KG1 (cell line): ENCODE measurements at places on chromosomes 12 and 14.

DNA sequence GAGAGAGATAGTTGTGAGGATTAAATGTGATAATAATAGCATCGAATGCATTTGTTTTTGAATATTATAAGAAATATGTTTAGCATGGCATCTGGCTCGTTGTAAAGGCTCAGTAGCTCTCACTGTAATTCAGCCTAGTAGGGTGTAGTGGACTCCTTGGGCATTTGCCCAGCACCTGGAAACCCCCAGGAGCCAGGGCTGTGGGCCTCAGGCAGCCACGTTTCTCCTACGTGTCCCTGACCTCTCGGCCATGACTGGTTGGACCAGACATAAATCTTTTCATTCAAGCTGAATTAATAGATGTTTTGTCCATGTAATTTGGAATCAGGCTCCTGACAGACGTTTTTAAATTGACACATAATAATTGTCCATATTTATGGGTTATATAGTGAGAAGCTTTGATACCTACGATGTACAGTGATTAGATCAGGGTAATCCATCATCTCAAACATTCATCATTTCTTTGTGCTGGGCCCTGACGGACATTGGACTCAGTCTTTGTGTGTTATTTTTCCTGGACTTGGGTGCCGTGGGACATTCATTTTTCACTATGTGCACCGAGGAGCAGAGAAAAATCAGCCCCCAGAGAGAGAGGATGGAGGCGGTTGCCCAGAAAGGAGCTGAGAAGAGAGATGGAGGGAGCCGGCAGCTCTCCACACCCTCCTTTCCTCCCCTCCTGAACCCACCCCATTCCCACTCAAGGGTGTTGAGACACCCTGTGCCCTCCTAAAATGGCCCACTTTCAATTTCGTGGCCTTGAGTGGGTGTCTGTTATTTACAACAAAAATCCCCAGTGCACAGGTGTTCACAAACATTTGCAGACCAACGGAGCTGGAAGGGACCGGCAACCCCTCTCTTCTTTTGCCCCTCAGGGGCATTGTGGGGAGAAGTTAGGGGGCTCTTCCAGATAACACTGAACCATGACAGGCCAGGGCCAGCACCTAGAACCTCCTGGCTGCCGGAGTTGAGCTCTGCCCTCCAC, 296.4 kb downstream of the DPF3 start:
- no peak for DNase-seq

DNA sequence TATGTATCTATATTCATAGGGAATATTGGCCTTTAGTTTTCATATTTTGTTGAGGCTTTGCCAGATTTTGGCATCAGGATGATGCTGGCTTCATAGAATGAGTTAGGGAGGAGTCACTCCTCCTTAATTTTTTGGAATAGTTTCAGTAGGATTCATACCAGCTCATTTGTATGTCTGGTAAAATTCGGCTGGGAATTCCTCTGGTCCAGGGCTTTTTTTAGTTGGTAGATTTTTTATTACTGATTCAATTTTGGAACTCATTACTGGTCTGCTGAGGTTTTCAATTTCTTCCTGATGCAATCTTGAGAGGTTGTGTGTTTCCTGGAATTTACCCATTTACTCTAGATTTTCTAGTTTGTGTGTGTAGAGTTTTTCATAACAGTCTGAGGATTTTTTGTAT, 175.2 kb downstream of the EPS8 start:
- DNase-seq, result no peak

GRCh38 chr12:57741844-57742738, 2.7 kb upstream of the TSPAN31 start:
- DNase-seq, result no peak

- DNase-seq, result no peak
Measured at GRCh38 chr14:32476532-32476931, 147.4 kb downstream of the AKAP6 start.

DNA sequence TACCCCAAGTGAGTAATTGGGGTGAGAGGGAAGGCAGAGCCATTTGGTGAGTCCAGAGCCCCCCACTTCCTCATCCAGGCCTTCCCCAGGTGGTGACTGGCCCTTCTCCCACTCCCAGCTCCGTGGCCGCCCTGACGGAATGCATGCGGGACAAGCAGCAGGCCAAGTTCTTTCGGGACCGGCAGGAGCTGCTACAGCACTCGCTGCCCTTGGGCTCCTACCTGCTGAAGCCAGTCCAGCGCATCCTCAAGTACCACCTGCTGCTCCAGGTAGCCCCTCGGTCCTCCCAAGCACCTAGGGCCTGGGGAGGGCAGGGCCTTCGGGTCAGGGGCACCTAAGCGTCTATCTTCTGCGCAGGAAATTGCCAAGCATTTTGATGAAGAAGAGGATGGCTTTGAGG, 26.5 kb downstream of the PLEKHG3 start:
- no peak for DNase-seq

DNA sequence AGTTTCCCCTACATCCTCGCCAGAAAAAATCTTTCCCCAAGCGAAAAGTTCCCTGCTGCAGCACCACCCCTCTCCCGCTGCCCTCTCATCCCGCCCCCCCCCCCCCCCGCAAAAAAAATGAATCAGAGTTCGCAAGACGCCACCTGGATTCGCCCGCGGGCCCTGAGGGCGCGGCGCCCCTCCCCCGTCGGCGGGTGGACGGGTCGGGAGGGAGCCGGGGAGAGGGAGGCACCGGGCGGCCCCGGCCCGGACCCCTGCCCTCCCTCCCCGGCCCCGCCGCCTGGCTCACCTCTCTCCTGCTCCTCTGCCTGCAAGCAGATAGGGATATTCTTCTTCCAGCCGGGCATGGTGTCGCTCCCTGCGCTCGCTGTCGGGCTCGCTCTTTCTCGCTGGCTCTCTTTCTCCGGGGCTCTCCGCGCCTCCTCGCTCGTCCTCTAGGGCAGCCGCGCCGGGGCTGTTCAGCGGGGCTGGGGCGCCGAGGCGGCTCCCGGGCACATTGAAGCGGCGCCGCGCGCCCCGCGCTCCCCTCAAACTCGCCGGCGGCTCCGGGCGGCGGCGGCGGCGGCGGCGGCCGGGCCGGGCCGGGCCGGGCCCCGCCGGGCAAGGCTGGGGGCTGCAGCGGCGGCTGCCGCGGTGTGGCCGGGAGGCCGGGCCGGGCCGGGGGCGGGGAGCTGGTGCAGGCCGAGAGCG, 200.3 kb upstream of the CAND1 start:
- no peak for DNase-seq

DNA sequence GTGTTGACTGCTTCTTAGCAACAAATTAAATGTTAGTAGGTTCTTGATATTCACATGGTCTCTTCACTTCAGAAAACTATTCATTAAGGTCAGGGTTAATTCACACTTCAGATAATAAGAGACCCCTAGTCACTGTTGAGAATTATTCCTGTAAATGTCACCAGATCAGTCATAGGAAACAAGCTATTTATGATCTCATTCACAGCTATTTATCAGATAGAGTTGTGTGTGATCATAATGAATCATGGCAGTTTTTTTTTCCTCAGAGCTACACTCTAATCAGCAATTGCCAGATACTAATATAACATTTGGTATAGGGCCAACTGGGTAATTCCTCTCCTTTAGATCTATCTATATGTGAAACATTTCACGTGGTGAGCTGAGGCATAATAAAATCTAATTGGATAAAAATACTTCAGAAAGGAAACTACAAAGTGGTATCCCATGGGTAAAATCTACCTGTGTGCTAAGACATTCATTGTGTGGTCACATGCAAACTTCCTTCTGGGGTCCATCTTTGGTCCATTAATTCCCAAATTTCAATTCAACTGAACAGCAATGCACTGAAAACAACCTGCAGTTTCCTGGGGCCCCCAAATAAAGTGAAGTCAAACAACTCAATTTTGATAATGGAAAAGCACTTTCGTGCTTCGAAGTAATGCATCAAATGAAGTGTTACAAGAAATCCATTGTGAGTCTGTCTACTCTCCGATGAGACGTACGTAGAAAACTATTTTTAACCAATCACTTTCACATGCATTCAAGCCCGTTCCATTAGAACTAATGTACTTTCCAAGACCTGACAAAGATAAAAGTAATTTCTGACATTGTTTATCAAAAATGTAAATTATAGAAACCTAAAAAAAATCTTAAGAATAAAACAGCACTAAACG, 197.0 kb downstream of the ACSS3 start:
- DNase-seq, result no peak

DNA sequence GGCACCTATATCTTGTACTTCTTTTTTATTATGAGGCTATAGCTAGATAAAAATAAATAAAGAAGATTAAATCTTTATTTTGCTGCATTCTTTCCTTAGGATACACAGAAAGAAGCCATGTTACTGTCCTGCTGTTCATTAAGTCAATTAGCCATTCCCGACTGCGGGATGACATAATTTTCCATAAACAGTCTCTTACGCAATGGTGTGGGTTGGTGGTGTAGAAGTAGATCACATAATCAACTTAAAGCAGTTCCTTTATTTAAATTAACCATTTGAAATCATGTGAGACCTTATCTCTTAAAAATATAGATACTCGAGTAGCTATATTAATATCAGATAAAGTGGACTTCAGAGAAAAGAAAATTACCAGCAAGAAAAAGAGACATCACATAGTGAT, 40.2 kb downstream of the TAOK3 start:
- DNase-seq, result no peak

DNA sequence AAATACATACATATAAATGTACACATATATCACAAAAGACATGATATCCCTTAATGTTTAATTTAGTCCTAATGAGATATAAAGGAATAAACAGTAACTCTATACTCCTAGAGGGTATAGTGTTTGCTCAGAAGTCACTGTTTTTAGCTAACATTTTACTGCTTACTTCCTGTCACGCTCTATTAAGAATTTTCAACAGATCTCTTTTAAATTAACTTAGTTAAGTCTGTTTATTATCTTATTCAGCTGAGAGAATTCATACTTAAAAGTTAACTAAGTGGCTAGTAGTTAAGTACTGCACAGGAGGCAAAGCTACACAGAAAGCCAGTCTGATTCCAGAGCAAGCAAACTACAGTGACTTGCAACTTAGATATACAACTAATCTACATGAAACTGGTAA, 39.9 kb downstream of the GXYLT1 start:
- DNase-seq, result no peak

DNA sequence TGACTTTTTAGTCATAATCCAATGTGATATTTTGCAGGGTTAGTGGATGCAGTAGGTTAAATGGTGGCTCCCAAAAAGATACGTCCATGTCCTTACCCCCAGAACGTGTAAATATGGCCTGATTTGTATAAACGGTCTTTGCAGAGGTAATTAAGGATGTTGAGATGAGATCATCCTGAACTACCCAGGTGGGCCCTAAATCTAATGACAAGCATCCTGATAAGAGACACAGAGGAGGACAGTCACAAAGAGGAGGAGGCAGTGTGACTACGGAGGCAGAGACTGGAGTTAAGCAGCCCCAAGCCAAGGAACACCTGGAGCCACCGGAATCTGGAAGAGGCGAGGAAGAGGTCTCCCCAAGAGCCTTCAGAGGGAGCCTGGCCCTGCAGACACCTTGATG, 293.4 kb downstream of the ZFP36L1 start:
- DNase-seq, result no peak

DNA sequence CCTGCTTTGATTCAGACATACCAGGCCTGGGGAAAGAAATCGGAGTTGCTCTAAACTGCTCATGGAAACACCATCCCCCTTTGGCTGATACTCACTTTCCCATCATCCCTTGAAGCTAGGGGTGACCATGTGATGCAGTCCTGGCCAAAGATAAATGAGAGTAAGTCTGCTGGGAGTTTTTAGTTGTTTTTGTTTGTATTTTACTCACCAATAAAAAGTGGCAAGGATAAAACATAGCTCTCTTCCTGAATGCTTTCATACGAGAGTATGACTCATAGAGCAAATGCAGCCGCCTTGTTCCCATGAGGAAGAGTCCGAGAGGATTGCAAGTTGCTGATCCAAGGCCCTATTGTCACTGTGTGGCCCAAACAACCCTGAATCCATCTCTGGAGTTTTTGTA, 126.4 kb upstream of the TMEM132C start:
- DNase-seq, result no peak

DNA sequence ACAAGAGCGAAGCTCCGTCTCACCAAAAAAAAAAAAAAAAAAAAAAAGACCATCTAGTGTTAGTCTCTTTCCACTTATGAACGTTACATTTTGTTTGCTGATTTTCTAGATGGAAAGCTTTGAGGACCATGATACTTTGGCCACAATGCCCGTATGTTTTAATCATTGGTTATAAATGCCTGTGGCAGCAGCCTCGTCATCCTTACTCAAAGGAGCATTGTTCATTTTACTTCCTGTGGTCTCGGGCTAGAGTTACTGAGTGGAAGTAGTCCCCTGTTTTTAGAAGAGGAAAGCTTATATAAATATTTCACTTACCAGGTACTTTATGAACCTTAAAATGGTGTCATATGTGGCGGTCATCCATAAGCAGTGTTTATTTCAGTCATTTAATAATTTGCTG, 359.9 kb downstream of the AEBP2 start:
- DNase-seq, result no peak

- no peak for DNase-seq
Measured at GRCh38 chr14:104444159-104445030, 135.2 kb upstream of the C14orf180 start.

DNA sequence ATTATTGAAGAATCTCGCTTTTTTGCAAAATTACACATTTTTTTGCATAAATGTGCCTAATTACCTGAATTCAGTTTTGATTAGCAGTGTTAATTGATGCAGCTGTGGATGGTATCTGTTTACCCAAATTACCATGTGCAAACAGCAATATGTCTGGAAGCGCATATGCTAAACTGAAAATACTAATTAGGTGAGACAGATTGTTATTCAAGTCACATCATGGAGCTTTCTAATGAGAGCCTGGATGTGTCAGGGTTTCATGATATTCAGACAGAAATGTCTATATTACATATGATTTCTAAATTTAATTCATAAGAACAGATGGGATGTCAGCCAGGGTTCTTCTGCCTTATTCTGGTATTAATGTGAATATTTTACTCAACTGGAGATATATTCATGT, 74.9 kb downstream of the RMST start:
- no peak for DNase-seq

GRCh38 chr12:68612202-68612601, 1.5 kb downstream of the RAP1B start:
- DNase-seq, result no peak

DNA sequence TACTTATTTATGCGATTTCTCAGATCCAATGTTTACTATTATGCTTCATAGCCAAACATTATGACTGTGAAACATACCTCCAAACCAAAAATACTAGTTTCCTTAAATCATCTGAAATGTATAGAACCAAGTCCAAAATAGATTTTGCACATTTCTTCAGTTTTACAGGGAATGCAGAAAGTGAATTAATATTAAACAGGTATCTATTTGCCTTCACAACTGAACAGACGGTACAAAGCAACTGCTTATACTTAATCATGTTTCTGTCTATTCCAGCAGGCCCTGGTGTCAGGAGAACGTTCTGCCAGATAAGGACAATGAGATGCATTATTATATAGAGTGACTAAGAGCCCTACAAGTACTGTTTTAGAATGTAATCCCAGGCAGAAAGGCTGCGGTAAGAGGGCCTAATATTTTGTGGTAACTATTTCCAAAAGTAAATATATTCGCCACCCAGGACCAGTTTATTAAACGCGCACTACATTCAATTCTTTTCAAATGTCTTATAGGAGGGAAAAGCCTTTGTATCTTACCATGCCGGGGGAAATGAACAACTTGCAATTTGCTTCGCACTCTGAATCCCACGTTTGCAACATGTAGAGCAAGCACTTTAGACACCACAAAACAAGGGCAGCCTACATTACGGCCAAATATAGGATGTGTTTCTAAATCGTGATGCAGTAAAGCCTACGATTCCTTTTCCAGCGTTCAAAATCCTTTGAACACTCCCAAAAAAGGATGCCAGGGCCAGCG, 1.5 kb downstream of the CORO1C start:
- no peak for DNase-seq
